ENCODE measurements at places on chromosomes 16 and 17.

DNA sequence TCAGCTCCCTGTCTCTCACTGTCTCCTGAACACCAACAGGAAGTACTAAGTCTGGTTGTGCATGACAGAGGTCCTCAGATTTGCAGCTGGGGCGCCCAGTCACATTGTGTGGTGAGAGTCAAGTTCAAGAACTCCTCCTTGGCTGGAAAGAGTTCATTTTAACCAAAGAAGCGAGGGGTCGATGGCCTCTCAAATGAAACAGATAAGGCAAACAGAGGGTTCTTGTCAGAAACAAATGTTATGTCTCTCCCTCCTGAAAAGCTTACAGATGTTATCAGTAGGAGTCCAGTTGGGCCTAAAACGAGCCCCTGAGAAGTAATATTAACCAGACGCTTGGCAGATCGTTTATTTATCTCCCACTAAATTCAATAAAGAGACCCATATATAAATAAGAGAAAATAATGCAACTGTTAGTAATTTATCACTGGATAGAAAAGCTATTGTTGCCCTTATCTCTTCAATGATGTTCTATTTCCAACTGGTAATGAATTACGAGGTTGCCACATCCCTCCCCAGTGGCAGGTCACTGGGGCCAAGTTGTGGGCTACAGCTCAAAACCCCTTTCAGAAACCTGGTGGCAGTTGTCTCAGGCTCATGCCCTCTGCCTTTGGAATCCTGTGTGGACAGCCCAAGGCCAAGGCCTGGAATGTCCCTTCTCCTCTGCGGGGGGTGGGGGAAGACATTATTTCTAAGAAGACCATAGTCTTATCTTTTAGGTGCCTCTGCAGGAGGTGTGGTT lies 307.5 kb upstream of the DYNLRB2 start:
- no peak for DNase-seq

- DNase-seq = no peak
Measured at GRCh38 chr16:4859190-4859899, 12.1 kb downstream of the UBN1 start.

- DNase-seq = no peak
Measured at GRCh38 chr17:65072660-65073071, 16.1 kb upstream of the GNA13 start.

GRCh38 chr17:40511136-40511535 lies 9.7 kb upstream of the TNS4 start:
- DNase-seq = no peak

GRCh38 chr16:10744370-10745030 lies 858 bp downstream of the NUBP1 start:
- no peak for DNase-seq

GRCh38 chr16:69166221-69166833 lies 20.6 kb upstream of the SNTB2 start:
- peak; percentile 88 for DNase-seq

- DNase-seq = no peak
Measured at GRCh38 chr17:82396601-82397435, 21.3 kb upstream of the HEXD start.

- DNase-seq = no peak
Measured at GRCh38 chr16:80791411-80791810, 13.0 kb downstream of the CDYL2 start.

DNA sequence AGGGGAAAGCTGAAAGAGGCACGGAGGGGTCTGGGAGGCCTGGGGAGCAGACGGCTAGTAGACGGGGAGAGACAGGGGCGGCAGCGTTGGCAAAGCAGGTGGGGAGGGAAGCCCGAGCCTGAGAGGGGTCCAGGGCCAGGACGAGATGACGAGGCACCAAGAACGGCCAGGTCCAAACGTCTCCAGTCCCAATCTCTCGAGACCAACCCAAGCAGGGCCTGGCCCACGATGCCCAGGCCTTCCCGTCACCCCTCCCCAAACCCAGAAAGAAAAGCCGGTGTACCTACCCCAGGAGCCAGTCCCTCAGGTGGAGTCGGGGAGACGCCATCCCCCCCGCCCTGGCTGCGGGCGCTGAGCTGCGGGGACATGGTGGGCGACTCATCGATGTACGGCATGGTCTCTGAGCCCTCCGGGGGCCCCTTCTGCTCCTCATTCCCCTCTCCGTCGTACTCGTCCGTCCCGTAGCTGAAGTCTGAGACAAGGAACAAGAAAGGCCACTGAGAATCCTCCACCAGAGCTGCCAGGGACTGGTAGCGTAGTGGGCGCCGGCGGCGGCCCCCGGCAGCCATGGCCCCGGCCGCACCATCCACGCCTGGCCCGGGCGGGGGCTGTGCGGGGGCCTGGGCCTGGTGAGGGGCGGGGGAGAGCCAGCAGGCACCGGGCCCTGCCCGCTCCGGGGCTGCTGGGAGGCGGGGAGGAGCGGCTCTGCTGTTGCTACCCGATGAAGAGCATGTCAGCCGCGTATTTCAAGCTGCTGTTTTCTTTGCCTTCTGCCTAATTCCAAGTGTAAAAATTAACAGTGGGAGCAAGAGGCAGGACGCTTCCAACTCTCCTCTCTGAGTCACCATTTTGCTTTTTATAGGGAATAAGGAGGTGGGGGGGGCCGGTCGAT lies 54.6 kb downstream of the ABR start:
- DNase-seq = no peak

DNA sequence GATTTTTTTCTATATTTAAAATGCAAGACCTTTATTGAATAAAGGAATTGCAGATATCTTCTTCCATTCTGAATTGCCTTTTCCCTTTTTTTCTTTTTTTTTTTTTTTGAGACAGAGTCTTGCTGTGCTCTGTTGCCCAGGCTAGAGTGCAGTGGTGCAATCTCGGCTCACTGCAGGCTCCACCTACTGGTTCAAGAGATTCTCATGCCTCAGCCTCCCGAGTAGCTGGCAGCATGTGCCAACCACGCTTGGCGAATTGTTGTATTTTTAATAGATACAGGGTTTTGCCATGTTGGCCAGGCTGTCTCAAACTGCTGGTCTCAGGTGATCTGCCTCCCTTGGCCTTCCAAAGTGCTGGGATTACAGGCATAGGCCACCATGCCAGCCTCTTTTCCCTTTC lies 151.5 kb downstream of the CEP112 start:
- DNase-seq = no peak

- DNase-seq = no peak
Measured at GRCh38 chr17:55814377-55814776, 63.5 kb downstream of the PCTP start.

DNA sequence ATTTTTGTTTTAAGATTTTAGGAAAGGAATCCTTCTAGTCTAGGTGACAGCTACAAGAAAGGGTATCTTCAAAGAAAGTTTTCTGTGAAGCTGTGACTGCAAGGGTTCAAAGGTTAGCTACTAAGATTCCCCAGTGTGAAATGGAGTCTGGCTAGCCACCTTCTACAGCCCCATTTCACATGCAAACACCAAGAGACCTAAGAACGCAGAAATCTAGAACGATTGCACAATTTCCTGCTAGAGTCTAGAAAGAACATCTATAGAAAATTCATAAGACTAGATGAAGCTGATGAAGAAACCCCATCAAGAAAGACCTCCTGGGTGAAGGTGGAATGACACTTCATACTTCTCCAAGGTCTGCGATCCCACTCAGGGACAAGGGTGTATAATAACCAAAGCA lies 77.1 kb downstream of the STX8 start:
- no peak for DNase-seq

DNA sequence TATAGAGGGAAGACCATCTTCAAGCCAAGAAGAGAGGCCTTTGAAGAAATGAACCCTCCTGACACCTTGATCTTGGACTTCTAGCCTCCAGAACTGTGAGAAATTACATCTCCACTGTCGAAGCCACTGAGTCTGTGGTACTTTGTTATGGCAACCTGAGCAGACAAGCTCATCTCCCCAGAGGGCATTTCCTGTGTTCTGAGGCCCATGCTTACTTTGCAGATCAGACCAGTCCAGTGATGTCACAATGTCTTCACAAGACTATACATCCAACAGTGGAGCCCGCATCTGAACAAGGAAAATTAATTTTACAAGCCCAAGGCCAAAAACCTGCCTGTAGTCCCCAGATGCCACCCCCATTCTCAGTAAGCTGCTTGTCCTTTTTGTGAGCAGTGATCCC lies 14.8 kb upstream of the C17orf113 start:
- no peak for DNase-seq

GRCh38 chr17:47615766-47616424 lies 33.8 kb upstream of the KPNB1 start:
- DNase-seq = no peak

DNA sequence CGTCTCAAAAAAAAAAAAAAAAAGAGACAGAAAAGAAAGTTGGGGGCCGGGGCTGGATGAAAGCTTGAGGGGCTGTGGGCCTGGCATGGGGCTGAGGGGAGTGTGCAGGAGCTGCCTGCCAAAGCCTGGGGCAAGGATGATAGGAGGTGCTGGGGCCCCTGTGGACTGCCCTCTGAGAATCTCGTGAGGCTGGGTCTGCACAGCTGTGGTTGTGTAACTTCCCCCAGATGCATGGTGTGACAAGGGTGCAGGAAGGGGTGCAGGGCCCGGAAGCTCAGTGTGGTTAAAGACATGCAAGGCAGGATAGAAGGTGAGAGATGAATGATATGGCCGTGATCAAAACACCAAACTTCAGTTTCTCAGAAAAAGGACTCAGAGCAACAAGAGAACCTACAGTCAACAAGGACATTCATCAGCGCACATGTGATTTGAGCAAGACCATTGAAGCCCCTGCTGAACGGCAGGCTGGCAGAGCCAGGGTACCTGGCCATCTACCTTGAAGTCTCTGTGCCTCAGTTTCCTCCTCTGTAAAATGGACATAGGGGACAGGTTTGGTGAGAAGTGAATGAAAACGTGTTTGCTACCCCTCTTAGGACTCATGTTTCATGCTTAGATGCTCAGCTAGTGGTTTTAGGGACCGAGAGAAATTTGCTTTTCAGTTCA lies 9.6 kb downstream of the IL32 start:
- peak; percentile 86 for DNase-seq

GRCh38 chr16:8614435-8615029 lies 7.0 kb upstream of the METTL22 start:
- DNase-seq = no peak

GRCh38 chr17:58244963-58245362 lies 6.6 kb downstream of the LPO start:
- DNase-seq = no peak

GRCh38 chr16:59324462-59324861 lies 590.3 kb upstream of the GOT2 start:
- DNase-seq = no peak

- no peak for DNase-seq
Measured at GRCh38 chr17:19470530-19471261, 59.7 kb downstream of the RNF112 start.

DNA sequence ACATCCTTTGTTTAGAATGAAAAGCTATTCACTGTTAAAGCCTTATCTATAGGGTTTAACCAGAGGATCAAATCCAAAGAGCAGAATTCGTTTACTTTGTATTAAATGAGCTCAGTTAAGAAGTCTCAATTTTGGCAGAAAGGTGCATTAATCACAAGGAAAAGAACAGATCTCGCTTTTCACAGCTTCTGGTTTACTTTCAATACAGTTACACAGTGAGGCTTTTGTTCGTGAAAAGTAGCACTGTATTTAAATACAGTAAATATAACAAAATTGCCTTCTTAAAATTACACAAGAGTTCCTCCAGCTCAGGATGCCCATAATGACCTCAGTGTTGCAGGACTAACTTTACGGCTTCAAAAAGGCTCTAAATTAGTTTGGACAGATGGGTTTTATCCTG lies 669.1 kb upstream of the SALL1 start:
- DNase-seq = no peak

DNA sequence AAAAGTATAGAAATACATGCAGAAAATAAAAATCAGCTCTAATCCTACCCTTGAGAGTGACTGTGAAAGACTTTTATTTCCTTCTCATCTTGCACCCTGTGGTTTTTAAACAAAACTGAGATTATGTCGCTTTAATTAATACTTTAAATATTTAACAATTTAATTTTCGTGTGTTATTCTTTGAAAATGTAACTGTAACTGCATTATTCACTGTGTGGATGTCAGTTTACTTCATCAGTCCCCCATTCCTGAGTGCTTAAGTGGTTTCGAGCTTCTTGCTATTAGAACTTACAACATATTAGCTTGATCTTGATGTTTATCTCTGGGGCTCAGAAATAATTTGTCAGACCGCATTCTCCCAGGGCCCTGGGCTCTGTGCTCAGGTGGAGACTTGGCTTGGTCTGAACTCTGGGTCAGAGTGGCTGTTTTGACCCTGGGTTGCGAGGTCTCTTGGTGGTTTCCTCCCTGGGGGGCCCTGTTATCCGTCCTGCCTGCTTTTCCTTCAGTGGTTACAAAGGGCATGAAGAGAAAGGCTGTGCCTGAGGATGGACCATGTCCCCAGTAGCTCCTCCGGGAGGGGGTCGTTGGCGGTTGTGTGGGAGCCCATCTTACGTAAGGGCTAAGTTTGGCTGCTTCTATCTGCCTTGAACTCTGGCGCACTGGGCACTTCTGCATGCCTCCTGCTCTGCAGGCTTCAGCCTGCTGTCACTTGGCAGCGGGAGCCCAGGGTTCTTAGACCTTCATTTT lies 25.7 kb downstream of the AKAP1 start:
- no peak for DNase-seq

DNA sequence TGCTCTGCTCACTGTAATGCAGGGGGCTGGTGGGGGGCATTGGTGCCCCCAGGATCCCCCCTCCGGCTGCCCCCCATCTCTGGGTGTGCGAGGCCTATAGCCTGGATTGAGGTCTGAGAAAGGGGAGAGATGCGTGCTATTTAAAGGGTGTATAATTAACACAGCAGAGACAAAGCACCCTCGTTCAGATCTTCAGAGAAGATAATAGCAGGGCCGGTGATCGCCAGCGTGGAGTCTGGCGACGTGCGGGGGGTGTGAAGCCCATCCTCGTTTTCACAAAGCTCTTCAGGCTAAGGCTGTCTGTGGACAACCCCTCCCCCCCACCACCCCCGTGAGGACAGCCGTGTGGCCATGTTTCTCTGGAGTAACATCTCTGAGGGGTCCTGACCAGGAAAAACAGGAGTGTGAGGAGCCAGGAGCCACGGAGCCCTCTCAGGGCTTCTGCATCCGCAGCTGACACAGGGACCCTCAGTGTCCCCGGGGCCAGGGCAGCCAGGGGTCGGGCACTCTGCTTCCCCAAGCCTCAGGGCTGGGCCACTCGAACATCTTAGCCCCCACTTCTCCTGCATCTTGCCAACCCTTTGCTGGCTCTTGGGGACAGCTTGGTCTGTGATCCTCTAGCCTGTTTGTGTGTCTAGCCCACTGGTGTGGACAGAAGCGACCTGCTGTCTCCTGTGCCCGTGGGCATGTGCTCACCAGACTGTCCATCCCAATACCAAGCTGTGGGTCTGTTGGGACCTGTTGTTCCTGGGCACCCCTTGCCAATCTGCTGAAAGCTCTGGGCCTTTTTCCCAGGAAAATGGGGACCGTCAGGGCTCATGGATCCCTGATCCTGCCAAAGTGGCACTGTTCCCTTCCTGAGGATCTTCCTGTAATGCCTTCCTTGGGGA lies 58.9 kb downstream of the BAIAP2 start:
- DNase-seq = no peak

- peak; percentile 86 for DNase-seq
Measured at GRCh38 chr17:82781894-82782274, 30.0 kb downstream of the TBCD start.

GRCh38 chr16:26658915-26659314 lies 407.8 kb upstream of the C16orf82 start:
- no peak for DNase-seq

Measured in activated CD4-positive, alpha-beta T cell treated with anti-CD3 and anti-CD28 coated beads for 48 hours (primary cell).